ENCODE measurements at places on chromosomes 4 and X.

DNA sequence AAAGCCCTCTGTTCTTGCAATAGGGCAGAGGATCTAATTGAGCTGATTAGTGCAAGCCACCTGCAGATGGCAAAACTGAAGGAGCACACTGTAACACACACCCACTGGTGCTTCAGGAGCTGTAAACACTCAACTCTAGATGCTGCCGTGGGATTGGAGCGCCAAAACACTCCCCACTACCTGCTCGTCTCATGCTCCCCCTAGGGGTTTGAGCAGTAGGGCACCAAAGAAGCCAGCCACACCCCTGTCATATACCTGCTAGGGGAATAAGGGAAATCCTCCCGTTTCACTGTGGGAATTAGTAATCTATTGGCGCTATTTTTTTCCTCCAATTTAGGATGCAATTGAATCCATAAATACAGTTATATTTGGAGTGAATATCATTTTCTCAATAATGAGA lies 360.2 kb downstream of the GLUD2 start:
- no peak for DNase-seq

DNA sequence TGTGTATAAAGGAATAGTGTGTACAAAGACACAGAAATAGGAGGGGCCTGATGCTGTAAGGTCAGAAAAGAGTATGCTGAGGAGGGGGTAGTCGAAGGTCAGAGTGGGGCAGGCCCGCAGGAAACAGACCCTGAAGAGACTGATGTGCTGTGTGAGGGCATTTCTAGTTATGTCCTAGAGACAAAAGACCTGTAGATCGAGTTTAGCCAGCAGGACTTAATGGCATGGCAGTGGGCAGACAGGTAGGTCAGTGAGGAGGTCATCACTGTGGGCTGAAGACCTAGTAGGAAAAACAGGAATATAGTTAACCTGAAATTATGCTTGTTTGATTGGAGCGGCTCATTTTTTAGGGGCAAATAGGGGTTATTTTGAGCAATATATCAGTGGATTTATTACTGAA lies 57.1 kb downstream of the KIAA0232 start:
- DNase-seq: no peak

DNA sequence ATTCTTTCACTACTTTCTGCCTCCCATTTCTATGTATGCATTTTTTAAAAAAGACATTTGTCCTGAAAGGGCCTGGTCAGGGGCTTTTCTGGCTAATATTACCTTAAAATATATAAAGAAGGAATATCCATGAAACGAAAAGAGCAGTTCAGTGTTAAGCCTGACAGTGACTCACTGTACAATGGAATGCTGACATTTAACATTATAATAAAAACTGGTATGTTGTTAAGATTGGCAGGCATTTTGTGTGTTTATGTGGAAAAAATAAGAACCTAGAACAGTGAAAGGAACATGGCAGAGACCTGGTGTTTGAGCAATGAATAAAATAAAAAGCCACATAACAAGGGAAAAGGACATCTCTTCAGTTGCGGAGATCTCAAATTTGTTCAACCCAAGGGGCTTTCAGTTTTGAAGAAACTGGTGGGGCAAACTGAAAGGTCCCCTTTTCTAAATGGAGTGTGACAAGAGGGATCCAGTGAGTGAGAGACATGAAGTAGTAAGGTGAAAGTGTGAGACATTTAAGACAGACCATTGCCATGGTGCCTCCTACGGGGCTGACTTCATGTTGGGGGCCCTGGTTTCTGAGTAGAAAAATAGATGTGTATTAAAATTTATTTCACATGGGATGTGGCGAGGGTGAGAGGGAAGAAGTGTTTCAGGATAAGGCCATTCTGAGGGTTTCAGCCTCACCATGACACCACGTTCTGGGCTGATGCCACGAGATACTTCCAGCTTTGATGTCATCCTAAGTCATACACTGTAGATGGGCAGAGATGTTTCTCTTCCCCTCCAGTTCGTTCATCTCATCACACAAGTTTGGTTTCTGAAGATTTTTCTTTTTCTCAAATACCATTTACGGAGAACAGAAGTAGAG lies 324.9 kb downstream of the PPP3CA start:
- DNase-seq: no peak

DNA sequence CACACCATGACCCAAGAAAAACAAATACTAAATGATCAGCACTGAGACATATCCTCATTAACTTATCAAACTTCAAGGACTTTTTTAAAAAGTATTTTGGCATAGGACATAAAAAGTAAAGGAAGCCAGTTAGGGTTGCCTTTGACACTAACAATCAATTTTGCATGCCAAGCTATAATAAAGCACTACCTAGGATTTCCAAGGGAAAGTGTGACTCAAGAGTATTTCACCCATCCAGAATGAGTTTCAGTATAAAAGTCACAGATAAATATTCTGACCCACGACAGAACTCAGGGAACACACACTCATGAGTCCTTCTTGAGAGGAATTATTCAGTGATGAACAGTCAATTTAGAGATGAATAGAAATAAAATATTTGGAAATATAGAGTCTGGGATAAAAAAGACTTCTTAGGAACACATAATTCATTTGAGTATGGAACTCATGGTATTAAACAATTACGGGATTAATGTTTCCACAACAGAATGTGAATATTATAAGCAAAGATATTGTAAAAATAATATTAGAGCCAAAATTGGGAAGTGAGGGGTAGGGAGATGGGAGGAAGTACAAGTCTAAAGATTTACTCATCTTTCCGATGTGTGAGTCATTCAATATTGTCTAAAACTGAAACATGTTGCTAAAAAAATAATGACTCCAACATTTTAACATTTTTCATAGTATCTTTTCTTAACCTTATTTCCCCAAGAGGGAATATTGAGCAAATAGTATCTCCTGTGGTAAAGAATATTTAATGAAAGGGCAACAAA lies 143.5 kb upstream of the LNX1 start:
- DNase-seq: no peak

GRCh38 chr4:85580489-85580888 lies 105.5 kb downstream of the ARHGAP24 start:
- no peak for DNase-seq

DNA sequence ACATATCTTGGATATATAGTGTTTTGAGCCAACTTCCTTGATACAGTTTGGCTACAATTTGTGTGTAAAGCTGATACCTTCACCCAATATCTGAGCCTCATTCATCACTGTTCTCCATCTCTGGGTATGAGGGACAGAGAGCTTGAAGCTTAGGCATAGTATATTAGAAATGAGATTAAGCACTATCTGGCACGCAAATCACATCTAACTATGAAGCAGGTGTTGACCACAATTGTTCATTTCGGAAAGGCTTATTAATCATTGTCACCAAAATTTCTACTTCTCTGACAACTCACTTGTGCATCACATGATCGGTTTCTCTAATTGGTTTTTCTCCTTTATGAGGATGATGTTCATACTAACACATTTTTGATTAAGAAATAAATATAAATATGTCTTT lies 2.1 kb upstream of the POF1B start:
- no peak for DNase-seq

DNA sequence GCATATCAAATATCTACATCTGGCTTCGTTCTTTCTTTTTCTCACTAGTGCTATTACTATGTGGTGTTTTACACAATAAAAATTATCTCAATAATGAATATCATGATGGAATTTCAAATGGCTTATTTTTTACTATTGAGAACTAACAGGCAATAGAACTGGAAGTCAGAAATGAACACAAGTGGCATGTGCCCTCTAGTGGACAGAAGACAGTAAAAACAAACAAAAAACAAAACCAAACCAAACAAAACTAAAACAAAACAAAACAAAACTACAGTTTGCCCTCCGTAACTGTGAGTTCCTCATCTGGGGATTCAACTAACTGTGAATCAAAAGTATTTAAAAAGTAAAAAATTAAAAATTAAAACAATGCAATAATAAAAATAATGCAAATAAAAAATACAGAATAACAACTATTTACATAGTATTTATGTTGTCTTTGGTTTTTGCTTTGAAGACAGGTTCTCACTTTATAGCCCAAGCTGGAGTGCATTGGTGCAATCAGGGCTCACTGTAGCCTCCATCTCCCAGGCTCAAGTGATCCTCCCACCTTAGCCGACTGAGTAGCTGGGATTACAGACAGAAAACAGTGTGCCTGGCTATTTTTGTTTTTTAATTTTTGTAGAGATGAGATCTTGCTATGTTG lies 195.6 kb upstream of the TACR3 start:
- no peak for DNase-seq

DNA sequence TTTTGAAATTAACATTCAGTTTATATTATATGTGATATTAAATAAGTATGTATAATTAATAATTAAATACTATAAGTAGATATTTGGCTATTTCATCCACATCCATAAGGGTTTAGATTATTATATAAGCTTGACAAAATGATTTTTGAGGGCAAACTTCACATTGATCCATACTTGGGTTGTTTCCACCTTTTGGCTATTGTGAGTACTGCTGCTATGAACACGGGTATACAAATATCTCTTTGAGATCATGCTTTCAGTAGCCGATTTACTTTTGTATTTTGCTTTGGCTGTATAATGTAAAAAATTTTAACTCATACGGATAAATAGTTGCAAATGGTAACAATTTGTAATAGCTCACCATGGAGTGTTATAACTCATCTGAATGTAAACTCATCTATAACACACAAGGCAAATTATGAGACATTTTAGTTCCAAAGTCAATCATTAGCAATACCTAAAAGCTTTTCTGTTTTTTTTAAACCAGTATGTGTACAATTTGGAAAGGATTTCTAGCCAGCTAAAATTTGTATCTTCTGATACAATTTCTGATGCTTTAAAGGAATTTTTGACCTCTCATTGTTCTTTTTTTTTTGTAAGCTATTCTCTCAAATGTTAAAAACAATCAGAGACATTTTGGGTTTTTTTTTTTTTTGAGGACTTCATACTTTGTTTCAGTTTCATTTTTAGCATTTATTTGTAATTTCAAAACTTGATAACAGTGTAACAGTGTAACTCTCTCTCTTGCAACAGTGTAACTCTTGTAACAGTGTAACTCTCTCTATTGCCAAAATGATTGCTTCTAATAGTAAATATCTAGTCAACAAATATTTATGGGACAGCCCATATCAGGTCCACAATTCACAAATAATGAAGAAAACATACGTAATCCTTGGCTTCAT lies 51.8 kb upstream of the ARX start:
- no peak for DNase-seq

GRCh38 chr4:166977596-166977995 lies 256.7 kb downstream of the SPOCK3 start:
- no peak for DNase-seq

GRCh38 chr4:145216535-145216934 lies 36.1 kb upstream of the OTUD4 start:
- no peak for DNase-seq

GRCh38 chr4:110075891-110076290 lies 122.5 kb downstream of the ELOVL6 start:
- no peak for DNase-seq

- DNase-seq: no peak
These were observed 56.6 kb upstream of the TMEM184C start for GRCh38 chr4:147560625-147561024.

GRCh38 chr4:127080141-127080540 lies 552.6 kb upstream of the INTU start:
- no peak for DNase-seq

GRCh38 chr4:102139132-102139573 lies 206.1 kb downstream of the SLC39A8 start:
- DNase-seq: no peak

GRCh38 chrX:132622130-132622529 lies 133.3 kb upstream of the MBNL3 start:
- DNase-seq: no peak

DNA sequence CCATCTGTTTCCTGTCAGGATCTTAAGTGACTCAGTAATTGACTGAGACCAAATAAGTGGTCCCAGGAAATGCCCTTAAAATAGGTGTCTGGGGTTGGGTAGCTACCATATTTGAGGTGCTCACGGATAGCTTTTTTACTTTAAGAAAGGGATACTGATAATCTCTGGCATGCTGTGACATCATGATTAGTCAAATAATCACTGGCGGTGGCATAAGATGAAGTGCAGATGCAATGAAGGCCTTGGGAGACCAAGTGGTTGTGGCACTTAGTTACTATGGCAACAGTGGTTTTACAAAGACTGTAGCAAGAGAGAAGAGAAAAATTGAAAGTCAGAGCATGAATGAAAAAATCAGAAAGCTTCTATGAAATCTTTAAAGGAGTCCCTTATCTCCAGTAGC lies 114.5 kb upstream of the SLIT2 start:
- no peak for DNase-seq

DNA sequence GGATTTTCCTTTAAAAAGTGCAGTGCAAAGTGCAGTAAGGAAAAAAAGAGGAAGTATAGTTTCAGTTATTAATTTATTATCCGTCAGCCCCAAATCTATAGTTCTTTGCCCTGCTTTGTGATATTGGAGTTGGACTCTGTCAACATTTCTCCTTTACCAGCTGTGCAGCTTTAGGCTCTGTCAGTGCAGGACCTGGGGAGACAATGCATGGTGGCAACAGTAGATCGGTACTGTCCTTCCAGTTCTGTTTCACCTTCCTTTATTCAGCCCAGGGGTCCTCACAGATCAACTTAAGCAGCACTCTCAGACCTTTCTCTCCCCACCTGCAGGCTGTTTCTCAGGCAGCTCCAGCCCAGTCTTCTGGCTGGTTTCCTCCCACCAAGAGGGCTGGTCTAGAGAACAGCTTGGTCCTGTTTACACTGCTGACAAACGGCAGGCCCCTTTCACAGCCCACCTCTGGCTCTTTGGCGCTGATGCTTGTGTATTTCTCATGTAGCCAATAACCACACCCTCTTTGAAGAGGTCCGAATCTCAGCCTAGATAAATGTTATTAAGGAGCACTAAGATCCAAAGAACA lies 71.6 kb downstream of the MCUB start:
- DNase-seq: no peak

GRCh38 chr4:153785910-153786721 lies 2.8 kb downstream of the SFRP2 start:
- no peak for DNase-seq

GRCh38 chr4:184442314-184442635 lies 32.1 kb downstream of the IRF2 start:
- DNase-seq: no peak

- no peak for DNase-seq
These were observed 200.6 kb downstream of the MAPK10 start for GRCh38 chr4:86159216-86159615.

DNA sequence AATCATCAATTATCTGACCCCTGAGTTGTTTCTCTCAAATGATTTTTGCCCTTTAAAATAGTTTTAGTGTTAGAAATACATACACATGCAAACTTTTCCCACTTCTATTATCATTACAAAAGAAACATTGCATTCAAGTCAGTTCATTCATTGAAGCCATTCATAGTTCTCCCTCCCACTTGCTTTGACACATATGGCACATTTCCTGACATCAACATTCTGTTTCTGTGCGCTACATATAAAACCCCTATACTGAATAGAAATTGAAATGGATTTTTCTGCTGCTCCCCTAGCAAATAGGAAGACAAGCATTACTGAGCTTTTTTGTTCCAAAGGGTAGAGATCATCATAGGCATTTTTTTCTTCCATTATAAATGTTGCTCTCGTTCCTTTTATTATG lies 497.9 kb upstream of the PCDH10 start:
- DNase-seq: no peak

- no peak for DNase-seq
These were observed 59.3 kb downstream of the WDFY3 start for GRCh38 chr4:84907145-84907544.
